Effector CD4-positive, alpha-beta T cell (primary cell): ENCODE measurements at places on chromosomes 6 and 20.

DNA sequence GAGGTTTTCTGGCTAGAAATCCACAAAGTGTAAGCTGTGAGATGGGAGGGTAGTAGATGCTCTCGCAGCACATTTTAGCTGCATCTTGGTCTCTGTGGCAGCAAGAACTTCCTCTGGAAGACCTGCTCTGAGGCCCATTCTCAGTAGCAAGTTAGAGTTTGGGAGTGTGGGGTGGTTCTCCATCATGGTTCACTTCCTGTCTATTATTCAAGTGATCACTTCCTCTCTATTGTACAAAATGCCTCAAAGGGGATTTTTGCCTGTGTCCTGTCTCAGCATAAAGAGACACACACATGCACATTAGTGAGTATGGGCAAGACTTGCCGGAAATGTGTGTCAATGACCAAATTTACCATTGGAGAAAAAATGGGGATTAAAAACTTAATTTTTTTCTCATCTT, 42.5 kb downstream of the LYRM2 start:
- DNase-seq, result no peak

- DNase-seq, result no peak
Observed at GRCh38 chr20:46188866-46189541, 70.9 kb downstream of the CD40 start.

GRCh38 chr6:165515963-165516624, 146.9 kb downstream of the PDE10A start:
- no peak for DNase-seq

GRCh38 chr20:41654884-41655283, 36.7 kb upstream of the CHD6 start:
- DNase-seq, result no peak

DNA sequence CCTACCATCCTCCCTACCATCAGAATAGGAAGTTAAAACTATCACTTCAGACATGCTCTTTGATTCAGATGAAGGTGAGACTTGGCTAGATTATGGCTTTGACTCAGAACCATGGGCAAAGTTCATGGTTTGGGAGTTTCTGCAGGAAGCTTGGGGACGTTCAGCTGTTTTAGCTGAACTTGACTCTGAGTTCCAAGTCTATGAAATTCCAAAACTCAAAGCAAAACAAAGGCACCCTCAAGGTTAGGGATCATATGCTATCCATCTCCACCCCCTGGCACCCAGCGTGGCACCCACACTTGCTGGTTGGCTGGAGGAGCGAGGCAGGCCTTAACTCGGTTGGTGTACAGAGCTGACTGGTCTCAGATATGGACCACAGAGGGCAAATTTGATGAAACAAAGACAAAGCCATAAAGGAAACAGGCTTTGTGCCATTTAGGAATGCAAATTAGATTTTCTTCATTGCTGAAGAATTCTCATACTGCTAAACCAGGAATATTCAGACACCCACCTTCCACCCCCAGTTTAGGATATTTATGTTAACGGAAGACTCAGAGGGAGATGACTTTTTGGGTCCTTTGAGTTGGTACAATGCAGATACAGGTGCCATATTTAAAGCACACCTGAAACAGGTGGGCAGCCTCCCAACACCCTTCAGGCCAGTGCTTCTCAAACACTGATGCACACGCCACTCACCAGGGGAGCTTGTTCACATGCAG, 88.4 kb upstream of the SLC22A16 start:
- no peak for DNase-seq

DNA sequence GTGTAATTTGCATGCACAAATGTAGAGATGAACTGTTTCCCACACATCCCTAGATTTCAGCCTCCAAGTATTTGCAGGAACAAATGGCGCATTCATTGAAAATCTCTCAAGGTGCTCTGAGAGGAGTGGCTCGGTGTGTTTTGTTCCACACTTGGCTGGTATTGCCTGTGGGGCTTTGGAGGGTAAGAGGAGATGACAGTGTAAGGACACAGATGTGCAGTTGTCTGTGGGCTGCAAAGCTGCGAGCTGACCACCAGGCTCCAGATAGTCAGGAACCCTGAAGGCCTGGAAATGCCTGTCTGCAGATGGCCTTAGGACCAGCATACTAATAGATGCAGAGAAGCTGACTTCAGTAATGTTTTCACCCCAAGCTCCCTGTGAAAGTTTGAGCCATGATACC, 57.7 kb upstream of the PBOV1 start:
- DNase-seq, result no peak

DNA sequence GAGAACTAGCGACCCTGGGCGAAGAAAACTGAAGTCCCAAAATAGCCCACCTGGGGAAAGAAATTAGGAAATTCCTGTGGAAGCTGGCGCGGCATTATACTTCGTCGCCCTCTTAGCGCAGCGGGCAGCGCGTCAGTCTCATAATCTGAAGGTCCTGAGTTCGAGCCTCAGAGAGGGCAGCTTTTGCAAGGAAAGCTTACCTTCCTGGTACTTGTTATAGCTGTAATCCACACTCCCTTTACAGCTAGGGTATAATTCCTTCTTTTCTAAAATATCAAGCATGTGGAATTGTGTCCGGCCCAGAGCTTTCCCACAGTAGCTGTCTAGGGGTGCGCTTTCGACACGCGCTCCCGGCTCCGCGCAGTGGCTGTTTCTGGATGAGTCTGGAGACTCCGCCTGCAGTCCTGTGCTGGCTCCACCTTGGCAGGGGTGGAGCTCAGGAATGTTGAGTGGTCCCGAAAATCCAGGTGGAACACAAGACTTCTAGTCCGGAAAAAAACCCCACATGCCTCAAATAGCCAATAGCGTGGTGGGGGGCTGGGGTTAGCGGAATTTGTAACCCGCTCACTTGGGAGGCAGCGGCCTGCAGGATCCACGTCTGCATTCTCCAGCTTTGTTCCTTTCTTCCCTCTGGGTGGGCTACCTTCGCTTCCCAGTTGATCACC, 83.7 kb upstream of the ZNF322 start:
- no peak for DNase-seq

DNA sequence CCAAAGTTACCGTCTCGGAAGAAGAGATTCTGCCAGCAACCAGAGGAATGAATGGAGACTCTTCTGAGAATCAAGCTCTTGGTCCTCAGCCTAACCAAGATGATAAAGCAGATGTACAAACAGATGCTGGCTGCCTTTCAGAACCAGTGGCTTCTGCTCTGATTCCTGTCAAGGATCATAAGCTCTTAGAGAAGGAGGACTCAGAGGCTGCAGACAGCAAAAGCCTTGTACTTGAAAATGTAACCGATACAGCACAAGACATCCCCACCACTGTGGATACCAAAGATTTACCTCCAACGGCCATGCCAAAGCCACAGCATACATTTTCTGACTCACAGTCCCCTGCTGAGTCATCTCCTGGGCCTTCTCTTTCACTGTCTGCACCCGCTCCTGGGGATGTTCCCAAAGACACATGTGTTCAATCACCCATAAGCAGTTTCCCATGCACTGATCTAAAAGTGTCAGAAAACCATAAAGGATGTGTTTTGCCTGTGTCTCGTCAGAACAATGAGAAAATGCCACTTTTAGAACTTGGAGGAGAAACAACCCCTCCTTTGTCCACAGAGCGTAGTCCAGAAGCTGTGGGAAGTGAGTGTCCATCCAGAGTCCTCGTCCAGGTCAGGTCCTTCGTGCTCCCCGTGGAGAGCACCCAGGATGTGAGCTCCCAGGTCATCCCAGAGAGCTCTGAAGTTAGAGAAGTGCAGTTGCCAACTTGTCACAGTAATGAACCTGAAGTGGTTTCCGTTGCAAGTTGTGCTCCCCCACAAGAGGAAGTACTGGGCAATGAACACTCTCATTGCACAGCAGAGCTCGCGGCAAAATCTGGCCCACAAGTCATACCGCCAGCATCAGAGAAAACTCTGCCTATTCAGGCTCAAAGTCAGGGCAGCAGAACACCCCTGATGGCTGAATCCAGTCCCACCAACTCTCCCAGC, 109.6 kb downstream of the RTN4IP1 start:
- peak; percentile 73 for DNase-seq

- DNase-seq, result no peak
Observed at GRCh38 chr6:139364302-139364981, 10.0 kb downstream of the CITED2 start.

- no peak for DNase-seq
Observed at GRCh38 chr20:38311091-38311490, 7.1 kb downstream of the BPI start.

DNA sequence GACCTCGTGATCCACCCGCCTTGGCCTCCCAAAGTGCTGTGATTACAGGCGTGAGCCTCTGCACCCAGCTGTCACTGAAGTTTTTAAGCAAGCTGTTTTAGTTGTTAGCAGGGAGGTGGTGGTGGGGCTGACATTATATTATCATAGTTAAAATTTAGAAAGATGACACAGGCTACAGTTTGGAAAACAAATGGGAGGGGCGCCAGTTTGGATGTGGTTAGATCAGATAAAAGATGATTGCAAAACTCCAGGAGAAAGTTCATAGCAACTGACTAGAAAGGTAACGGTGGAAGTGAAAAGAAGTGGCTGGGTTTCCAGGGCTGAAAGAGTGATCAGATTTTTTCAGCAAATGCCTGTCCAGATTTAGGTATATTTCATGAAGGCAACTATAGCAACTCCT, 311.9 kb upstream of the CITED2 start:
- no peak for DNase-seq

GRCh38 chr6:121917834-121918559, 481.5 kb upstream of the HSF2 start:
- no peak for DNase-seq

DNA sequence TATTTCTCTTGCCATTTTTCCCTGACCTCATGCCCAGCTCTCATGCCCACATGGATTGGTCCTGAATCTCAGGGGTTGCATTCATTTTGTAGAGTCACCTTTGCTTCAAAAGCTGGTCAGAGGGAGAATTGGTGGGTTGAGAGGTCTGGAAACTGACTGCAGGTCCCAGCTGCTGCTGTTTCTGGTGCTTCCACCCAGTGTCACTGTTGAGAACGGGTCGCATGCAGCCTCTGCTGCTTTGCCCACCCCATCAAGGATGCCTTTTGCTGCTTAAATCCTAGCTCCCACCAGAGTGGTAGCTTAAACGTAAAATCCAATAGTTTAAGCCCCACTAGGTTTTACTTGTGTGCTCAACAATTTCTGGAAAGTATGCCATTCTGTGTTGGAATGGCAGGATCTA, 211.4 kb upstream of the TSHZ2 start:
- DNase-seq, result no peak

- no peak for DNase-seq
Observed at GRCh38 chr20:25378884-25379733, 11.5 kb downstream of the ABHD12 start.

DNA sequence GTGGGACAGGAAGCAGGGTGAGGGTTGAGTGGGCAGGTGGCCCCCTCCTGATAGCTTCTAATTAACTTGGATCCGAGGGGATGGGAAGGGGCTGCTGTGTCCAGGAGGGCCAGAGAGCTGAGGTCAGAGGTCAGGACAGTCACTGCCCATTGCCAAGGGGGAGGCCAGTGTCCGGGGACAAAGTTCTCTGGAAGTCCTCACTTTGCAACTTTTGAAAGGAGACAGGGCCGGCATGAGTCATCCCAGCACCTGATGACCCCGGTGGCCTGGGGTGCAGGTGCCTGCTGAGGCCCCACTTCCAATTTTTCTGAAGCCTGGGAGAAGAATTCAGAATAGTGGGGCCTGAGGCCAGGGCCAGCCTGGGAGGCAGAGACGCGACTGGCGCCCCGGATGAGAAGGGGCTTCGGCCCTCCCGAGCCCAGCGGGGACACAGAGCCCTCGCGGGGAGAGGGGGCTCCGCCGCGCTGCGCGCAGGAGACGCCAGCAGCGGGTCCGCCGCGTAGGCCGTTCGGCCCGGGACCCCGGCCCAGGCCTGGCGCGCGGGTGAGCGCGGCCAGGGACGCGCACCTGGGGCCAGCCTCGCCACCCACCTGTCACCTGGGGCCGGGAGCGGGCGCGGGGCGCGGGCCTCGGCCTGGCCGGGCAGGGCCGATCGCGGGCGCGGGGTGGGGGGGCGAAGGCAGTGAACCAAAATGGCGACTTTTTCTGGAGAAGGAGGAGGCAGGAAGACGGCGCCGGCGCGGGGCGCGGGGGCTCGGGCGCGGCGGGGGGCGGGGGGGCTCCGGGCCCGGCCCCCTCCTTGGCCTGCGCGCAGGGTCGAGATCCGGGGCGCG, 586 bp downstream of the ZNF512B start:
- no peak for DNase-seq

DNA sequence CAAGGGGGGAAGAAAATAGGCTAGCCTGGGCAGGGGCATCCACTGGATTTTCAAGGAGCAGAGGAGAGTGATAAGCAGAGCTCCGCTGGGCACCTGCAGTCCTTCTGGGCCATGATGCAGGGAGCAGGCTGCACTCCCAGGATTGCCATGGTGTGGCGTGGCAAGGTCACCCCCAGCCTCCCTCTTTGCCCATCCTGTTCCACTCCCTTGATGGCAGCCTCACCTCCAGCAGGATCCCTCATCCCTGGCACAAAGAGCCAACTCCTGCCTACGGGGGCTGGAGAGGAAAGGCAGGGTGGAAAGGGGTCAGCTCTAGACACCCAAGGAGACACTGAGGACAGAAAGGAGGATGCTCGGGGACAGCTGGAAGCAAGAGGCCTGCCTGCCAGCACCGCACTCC, 22.4 kb upstream of the MYMX start:
- DNase-seq, result no peak
